Stimulated activated CD8-positive, alpha-beta memory T cell treated with anti-CD3 and anti-CD28 coated beads, Interleukin-15, amount 100 ng/mL, for 4 hours (primary cell): ENCODE measurements at places on chromosomes 7 and 10.

DNA sequence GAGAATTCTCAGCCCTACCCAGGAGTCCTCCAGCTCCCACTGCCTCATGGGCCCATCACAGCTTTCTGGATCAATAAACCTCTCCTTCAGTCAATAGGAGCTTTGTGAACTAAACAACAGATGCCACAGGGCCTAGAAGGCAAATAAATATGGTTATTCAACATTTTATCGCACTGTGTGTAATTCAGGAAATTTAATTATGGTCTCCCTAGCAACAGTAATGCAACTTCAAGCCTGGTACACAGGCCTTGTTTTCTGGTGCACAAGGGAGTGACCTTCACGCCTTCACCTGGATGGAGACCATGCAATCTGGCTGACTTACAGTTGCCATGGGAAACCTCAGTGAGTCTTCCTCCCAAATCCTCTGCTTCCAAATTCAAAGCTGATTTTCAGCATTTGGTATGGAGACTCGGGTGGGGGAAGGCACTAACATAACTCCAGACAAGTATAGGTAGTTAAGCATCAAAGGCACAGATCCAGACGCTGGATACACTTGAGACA is 441.0 kb upstream of the NPVF start:
- DNase-seq = no peak

DNA sequence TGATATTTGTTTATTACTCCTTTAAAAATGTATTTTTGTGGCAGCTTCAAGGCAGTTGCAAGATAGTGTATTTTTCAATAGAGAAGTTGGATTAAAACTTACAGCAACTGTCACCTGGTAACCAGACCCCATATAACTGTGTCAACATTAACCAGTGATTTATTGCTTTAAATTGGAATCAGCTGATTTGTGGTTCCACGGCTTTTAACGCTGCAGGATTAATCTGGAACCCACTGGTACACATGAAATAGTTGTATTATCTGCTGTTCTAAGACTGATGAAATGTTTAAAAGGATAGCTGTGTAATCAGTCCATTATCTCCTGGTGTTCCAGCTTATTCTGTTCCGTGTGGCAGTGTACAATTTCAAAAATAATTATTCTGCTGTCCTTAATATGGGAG is 180.2 kb downstream of the CELF2 start:
- DNase-seq = no peak

- no peak for DNase-seq
Observed at GRCh38 chr10:34758447-34758996, 56.6 kb downstream of the PARD3 start.

DNA sequence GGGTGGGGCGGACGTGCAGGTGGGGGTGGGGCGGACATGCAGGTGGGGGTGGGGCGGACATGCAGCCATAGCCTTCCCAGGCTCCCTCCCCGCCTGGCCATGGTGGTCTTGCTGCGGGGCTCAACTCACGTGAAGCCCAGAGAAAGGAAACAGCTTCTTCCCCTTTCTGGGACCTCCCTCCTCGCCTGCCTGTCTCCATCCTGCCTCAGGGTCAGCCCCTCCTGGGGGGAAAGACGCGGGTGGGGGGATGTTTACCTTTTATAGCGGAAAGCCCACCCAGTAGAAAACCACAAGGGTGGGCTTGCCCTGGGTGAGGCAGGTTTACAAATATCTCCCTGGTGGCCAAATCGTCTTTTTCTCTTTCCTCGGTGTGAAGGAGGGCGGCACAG is 520.0 kb downstream of the GLRX3 start:
- no peak for DNase-seq

DNA sequence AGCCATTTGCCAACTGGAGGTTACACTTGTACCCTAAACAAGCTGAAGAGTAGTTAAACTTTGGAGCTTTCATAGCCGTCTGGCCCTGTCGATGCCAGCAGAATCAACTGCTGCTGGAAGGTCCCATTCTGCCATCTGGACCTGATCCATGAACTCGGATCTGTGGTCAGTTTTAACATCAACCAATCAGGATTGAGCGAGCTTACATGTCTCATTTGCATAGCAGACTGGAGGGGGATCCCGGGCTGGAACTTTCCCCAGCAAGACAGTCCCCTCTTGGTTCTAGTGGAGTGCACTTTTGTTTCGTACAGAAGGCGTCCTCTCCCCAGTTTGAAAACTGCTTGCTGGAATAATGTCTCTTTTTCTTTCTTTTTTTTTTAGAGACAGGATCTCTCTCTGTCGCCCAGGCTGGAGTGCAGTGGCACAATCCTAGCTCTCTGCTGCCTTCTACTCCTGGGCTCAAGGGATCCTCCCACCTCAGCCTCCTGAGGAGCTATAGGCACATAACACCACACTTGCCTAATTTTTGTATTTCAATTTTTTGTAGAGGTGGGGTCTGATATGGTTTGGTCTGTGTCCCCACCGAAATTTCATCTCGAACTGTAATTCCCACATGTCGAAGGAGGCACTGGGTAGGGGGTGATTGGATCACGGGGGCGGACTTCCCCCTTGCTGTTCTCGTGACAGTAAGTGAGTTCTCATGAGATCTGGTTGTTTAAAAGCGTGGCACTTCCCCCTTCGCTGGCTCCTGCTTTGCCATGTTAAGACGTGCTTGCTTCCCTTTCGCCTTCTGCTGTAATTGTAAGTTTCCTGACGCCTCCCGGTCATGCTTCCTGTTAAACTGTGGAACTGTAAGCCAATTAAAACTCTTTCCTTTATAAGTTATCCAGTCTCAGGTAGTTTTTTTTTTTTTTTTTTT is 42.8 kb upstream of the SEPHS1 start:
- DNase-seq = no peak

- no peak for DNase-seq
Observed at GRCh38 chr10:128793726-128794655, 667.8 kb upstream of the MKI67 start.

DNA sequence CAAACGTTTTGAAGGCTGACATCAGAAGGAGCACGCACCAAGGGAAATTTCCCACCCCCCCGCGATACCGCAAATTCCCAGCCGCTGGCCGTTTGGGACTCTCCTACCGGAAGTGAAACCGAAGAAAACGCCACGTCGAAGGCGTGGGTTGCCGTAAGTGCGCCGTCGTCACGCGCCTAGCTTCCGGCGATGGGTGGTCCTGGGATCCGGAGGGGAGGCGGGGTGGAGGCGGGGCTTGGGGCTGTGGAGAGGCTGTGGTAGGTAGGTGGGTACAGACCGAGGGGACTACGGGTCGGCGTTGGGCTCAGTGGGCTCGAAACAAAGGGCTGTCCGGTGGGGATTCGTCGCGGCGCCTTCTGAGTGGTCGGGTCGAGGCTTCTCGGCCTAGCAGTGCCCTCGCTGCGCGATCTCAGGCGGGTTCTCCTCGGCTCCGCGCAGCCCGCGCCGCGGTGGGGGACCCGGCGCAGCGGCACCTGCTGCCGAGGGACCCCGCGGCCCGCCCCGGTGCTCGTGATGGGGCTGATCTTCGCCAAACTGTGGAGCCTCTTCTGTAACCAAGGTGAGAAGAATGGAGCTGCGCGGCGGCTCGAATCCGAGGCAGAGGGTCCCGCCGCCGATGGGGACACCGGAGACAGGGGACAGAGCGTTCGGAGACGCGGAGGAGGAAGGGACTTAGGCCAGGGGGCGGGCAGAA is at the start of gene ARL5B:
TSS of gene ARL5B (plus strand) at position 307 of the 694 bp plus-strand sequence. CDS start at position 514, 207 bp downstream.
- DNase-seq = peak; percentile 95

GRCh38 chr7:33155811-33156210 is 26.4 kb downstream of the BBS9 start:
- no peak for DNase-seq

- peak; percentile 19 for DNase-seq
Observed at GRCh38 chr10:123559066-123559822, 106.9 kb upstream of the GPR26 start.

GRCh38 chr10:116704926-116705325 is 37.4 kb downstream of the HSPA12A start:
- no peak for DNase-seq

GRCh38 chr10:129344731-129345355 is 122.2 kb upstream of the MGMT start:
- DNase-seq = no peak

DNA sequence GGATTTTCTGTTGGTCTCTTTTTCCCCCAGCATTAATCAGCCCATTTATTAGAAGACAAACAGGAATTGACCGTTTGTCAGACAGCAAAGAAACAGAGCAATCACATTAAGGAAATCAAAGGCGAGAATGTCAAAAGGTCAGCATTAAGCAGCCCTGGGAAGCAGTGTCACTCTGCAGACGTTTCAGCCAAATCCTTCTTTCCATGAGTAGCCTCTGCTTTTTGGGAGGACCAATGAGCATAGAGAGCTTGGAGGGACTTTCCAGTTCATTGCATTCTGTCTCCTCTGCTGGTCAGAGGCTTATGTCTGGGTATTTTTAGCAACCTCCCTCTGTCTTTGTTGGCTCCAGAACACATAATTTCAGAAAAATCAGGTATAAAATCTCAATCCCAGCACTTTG is 481.4 kb downstream of the GALNT17 start:
- no peak for DNase-seq

GRCh38 chr7:156096771-156097538 is 284.7 kb upstream of the SHH start:
- DNase-seq = no peak

DNA sequence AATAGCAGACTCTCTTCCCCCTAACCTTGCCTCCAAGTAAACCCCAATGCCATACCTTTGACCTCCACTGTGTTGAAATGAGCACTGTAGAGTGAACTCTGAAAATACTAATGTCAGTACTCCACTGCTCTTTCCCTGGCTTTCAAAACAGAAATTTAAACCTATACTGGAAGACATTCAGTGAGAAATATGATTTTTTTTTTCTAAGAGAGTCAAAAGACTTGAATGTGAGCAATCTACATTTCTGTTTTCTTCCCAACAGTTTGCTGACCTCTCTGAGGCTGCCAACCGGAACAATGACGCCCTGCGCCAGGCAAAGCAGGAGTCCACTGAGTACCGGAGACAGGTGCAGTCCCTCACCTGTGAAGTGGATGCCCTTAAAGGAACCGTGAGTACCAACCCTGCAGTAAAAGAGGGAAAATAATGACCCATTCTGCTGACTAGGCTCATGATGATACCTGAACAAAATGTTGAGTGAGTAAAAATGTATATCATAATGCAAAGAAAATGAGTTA is 6.4 kb downstream of the VIM start:
- DNase-seq = no peak

DNA sequence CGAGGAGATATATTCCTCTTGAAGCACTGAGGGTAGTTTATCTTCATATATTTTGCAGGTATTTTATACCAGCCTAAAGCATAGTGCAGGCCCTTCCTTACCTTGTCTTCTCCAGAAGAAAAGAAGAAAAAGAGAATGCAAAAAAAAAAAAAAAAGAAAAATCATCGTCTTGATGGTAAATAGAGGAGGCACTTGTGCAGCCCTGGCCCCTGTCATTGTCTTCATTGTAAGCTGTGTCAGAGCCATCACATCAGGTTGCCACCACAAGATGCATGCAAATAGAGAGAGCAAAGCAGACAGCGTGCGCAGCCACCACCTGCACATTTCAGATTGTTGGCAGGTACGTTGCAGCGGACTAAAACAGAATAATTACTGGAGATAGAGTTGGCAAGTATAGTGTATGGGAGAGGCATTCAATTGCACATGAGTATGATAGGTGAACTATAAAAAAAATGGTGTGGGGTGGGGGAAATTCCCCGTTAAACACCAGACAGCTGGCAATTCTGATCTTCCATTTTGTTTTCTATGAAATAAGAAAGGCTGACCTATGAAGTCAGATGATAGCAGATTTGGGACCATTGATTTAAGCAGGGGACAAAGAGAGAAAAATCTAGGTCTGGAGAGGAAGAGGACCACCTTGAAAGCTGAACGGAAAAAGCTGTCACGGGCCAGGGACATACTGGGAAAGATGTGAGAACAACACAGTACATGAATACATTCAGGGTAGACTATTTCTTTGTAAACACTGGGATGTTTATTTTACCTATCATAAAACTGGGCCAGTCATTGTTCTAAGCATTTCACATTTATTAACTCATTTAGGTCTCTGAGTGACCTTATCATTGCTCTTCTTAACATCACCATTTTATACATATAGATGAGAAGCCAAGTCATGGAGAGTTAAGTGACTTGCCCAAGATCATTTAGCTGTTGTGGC is 306.3 kb upstream of the SP8 start:
- DNase-seq = no peak

DNA sequence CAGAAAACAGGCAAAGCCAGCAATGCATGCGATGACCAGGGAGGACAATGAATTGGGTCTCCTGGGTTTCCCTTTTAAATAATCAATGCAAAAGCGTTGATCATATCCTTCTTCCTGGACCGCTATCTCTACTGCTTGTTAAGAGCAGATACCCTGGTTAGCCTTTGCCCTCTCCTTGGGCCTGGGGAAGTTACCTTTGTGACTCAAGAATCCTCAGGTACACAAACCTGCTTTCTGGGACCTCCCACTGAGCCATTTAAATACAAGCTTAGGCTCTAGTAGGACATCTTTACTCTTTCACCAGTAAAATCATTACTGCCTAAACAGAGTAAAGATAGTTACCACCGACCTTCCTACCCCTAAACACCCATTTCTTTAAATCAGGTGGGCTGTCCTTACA is 173.9 kb downstream of the WNT2 start:
- DNase-seq = no peak

DNA sequence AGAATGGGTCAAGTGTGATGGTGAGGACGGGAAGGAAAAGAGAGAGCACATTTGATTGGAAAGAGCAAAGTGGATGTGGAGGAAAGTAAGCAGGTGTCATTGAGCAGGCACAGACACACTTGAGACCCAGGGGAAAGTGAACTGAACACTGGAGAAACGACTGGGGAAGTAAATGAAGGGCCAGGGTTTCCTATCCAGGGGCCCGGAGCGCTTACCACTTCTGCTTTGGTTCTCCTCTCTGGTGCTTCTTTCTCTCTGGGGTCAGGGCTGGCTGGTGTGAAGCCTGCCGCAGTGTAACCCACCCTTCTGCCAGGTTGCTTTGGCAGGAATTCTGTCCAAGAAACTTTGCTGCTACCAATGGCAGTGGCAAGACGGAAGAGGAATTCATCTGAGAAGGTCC is 219.3 kb downstream of the SKAP2 start:
- DNase-seq = no peak

GRCh38 chr10:36324831-36325230 is 682.7 kb upstream of the FZD8 start:
- DNase-seq = no peak

GRCh38 chr10:127986531-127987466 is 79.9 kb downstream of the PTPRE start:
- no peak for DNase-seq

GRCh38 chr10:43336641-43337318 is 34.7 kb upstream of the FXYD4 start:
- no peak for DNase-seq

- no peak for DNase-seq
Observed at GRCh38 chr7:24545215-24545614, 28.0 kb upstream of the PALS2 start.

GRCh38 chr10:104581884-104582601 is 59.0 kb upstream of the SORCS3 start:
- DNase-seq = no peak

GRCh38 chr10:71083716-71083975 is 128.7 kb upstream of the UNC5B start:
- DNase-seq = no peak
